ENCODE measurements at places on chromosomes 3 and 15. TPM values are rescaled to one million over a fixed set of nuclear protein-coding genes. Genes with fewer than 3 reads are reported as not detected.
A peak's percentile ranks its signal among the peaks of the same experiment; 100 is the strongest.

The NEK11 gene
- 14.4 TPM for total RNA-seq

GRCh38 chr3:41143421-41144031, 55.8 kb upstream of the CTNNB1 start:
- no peak for DNase-seq

DNA sequence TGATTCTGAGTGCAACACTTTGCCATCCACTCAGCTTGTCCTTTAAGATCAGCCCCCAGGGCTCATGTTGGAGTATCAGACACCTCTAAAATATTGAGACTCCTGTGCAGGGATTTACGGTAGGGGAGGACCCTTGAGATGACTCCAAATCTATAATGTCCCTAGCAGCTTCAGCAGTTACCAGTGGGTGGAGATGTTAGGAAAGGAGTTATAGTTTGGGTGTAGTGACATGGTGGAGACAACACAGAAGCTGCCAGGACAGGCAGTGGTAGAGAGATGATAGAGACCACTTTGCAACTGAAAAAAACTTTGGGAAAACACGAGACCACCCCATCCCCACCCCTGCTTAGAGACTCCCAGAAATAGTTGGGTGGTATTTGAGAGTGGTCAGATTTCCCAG, 43.3 kb upstream of the GSK3B start:
- no peak for DNase-seq

DNA sequence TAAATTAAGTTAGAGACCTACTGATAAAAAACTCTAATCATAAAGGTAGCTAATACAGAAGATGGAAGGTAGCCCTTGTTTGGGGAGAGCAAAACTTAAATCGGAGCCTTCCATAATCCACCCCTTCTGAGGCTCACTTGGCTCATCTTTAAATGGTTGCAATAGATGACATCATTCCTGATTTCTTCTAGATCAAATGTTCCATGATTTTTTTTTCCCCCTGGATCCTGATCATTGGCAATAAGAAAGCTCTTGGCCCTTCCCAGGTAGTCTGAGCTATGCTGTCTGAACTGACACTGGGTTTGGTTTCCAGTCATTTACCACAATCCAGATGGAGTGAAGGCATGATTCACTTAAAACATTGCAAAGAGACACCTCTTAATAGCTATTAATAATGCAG, 92.5 kb downstream of the PIK3R4 start:
- no peak for DNase-seq

- DNase-seq = peak; percentile 51
Measured at GRCh38 chr3:159828542-159828943, 160.1 kb upstream of the IL12A start.

The OIP5 gene
- 2.0 TPM for total RNA-seq

The UCN2 gene
- total RNA-seq = 0.66 TPM

- no peak for DNase-seq
Measured at GRCh38 chr15:66025972-66026371, 156.7 kb downstream of the RAB11A start.

DNA sequence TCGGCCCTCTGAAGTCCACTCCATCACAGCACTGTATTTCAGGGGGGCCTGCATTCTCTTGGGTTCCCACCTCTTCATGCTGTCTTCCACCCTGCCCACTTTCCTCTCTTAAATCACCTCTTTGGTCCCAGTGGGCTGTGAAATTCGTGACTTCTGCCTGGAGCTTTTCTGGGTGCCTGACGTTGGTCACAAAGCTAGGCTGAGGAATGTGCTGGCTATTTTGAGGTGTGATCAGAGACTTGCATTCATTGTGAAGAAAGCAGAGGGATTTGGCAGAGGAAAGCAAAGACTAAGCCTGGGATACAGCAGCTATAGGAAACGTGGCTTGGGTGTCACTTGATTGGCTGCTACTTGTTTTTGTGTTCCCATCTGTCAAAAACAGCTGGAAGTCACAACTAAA, 202.5 kb downstream of the SATB1 start:
- DNase-seq = no peak

DNA sequence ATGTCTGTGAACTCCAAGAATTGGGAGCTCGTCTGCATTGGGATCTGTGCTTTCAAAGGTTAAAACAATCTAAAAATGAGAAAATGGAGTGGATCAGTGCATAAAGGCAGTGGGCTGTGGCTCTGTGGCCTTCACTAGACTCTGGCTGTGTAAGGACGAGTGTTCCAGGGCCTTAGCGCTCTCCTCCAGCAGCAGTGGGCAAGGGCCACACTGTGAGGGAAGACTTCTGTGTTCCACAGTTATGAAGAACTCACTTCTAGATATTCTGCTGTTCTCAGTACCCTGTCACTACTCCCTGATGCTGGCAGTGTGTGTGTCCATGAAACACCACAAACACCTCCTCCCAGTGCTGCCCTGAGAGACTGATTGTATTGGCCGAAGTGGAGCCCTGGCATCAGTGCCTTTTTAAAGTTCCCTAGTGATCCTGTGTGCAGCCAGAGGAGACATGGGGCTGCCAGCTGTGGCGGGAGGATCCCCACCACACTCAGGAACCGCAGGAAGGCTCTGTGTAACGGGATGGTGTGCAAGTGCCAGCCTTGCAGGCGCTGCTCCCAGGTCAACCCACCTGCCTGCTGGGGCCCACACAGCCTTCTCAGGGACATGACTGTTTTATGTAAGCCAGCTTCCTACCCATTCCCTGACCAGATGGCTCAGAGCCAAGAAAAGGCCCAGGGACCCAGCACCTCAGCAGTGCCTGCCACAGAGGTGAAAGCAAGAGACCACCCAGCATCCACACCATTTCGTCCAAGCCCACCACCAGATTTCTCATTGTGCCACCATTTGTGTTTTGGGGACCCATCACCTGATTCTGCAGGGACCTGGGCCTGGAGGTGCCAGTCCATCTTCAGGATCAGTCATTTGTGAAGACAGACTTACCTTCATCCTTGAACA, 40.4 kb downstream of the ABTB1 start:
- no peak for DNase-seq

GRCh38 chr3:185702262-185703225, 116.4 kb downstream of the SENP2 start:
- DNase-seq = no peak

DNA sequence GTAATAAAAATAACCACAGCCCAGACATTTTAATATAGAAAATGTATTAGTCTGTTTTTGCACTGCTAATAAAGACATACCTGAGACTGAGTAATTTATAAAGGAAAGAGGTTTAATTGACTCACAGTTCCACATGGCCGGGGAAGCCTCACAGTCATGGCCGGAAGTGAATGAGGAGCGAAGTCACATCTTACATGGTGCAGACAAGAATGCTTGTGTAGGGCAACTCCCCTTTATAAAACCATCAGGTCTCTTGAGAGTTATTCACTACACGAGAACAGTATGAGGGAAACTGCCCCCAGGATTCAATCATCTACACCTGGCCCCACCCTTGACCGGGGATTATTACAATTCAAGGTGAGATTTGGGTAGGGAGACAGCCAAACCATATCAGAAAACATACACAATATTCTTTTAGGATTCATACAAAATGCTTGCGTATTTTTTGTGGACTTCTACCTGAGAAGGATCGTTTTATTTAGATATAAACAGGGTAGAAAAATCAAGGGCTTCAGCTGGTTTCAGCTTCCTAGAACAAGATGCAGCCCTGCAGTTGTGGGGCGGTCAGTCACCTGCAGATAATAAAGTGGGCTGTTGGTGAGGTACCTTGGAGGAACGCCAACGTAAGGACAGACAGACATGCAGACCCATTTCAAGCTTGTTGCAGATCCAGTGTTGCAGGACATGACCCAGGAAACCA, 101.9 kb downstream of the TNIK start:
- peak; percentile 69 for DNase-seq

DNA sequence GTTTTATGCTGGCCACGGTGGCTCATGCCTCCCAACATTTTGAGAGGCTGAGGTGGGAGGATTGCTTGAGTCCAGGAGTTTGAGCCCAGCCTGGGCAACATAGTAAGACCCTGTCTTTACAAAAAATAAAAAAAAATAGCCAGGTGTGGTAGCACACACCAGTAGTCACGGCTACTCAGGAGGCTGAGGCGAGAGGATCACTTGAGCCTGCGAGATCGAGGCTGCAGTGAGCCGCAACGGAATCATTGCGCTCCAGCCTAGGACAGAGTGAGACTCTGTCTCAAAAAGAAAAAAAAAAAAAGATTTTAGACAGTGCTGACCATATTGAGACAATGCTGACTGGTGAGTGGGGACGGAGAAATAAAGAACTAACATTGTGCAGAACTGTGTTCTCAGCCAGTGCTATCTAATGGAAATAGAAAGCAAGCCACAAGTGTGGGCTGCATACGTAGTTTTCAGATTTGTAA, 67.2 kb downstream of the ST6GAL1 start:
- DNase-seq = peak; percentile 28

GRCh38 chr3:177484206-177484605, 286.9 kb upstream of the TBL1XR1 start:
- no peak for DNase-seq

The ZNF148 gene
- total RNA-seq = 41.3 TPM

DNA sequence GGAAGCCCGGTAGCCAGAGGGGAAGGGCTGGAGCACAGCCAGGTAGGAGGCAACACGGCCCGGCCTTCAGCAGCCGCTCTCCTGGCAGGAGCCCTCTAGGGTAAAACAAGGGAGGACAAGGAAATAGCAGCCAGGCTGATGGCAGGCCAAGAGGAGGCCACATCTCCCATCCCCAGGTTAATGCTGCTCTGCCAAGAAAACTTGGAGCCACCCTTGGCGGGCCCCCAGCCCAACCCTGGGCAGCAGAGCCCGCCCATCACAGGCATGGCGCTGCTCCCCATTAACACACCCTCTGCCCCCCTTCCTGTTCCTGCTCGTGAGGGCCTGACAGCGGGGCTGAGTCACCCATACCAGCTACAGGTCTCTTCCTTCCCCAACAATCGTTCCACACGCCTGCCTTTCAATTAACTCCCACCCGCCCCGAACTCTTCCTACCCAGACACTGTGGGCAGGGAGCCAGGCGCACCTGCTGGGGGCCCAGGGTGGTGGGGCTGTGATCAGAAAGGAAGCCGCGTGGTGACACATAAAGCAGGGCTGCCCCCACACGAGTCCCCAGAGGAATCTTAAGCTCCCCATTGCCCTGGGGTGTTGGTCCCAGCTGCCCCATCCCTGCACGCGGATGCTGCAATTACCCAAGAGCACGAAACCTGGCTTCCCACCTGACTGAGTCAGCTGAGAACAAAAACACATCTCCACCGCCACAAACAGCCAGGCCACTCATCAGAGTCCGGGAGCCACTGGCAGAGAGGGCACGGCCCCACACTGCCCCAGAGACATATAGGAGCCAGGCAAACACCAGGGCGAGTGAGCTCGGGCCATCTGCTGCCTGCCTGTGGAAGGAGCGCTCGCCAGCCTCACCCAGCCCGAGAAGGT, at the start of gene C15orf62:
C15orf62 (plus strand) TSS at position 707 of the 873 bp plus-strand sequence. CDS start 516 bp downstream, outside the sequence.
- DNase-seq = peak; percentile 62

DNA sequence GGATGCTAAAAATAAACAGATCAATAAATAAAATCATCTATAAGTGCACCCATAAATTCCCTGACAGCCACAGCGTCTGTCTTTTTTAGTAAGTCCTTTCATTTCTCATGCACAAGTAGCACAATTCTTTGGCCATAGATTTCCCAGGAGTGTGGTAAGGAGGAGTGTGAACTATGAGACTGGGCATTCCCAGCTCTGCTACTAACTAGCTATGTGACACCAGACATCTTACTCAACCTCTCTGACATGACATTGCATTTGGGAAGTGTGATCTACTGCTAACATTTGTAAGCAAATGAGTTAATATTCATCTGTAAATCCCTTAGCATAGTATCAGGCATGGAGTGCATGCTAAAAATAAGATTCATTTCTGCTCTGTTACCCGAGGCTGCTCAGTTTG, 301.7 kb downstream of the NTRK3 start:
- no peak for DNase-seq

The CGNL1 gene
- 6.1 TPM for total RNA-seq

DNA sequence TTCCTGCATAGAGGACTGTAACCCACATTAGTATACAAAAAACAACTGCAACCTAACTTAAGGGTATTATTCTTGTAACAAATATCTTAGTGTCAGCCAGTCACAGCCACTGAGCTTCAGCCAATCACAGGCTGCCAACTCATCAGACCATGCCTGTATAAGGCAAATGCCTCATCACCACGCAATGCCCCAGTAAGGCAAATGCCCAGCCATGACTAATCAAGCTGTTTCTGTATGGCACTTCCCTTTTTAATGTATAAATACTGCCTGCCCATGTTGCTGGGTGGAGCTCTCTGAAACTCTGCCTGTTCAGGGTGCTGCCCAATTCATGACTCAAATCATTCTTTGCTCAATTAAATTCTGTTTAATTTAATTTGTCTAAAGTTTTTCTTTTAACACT, 18.4 kb upstream of the GABRA5 start:
- no peak for DNase-seq

- DNase-seq = peak; percentile 75
Measured at GRCh38 chr3:161263057-161263456, 41.9 kb downstream of the NMD3 start.

The OR5H2 gene
- total RNA-seq = not detected

DNA sequence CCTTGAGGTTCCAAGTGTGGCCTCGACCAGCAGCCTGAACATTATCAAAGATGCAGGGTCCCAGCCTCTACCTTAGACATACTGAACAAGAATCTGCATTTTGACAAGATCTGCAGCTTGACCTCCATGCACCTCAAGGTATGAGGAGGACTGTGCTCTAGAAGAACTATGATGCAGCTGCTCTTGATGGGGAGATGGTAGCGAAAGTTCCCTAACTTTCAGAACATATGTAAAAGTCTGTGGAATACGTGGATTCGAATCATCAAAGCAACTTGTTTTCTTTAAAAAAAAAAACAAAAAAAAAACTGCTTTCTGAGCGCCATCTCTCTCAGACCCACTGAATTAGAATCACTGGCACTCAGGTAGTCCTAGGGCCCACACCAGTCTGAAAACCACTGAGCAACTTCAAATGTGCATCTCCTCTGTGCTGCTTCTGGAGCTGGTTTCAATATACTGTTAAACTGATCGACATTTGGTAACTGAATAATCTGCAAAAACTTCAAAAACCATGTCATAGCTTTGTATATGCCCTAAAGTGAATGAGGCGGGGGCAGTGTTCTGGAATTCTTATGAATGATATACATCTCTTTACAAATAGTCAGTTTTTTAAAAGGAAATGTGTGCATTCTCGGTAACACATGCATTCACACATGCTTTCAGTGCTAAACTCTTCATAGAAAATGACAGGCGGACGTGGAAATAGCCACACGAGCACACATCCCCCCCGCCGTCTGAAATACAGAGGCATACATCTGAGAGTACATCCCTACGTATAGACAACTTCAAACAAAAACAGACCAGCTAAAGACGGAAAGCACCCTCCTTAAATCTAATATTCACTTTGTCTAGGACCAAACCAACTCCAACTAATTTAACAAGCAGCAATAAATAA, 128.8 kb downstream of the FOXP1 start:
- DNase-seq = no peak

GRCh38 chr15:40081691-40082194, 26.9 kb downstream of the BMF start:
- peak; percentile 85 for DNase-seq

GRCh38 chr15:86164232-86164898, 84.7 kb downstream of the AGBL1 start:
- DNase-seq = peak; percentile 72

DNA sequence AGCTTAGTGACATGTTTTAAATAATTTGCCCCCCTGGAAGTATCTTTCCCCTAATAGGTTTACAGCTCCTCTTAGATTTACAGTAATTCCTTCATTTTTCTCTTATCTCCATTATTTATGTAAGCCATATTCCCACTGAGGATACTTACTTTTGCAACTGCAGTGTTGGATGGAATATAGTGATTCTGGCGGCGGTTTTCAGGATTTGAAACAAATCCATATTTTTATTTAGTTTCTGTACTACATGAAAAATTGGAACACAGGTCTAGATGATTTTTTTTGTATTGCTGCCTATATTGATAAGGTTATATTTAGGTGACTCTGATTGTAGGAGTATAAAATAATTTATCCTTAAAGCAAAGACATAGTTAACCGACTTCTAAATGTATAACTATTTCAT, 391.6 kb upstream of the SUCLG2 start:
- DNase-seq = no peak
